ENCODE measurements at places on chromosomes 7 and 10. TPM values are rescaled to one million over a fixed set of nuclear protein-coding genes. Genes with fewer than 3 reads are reported as not detected.

DNA sequence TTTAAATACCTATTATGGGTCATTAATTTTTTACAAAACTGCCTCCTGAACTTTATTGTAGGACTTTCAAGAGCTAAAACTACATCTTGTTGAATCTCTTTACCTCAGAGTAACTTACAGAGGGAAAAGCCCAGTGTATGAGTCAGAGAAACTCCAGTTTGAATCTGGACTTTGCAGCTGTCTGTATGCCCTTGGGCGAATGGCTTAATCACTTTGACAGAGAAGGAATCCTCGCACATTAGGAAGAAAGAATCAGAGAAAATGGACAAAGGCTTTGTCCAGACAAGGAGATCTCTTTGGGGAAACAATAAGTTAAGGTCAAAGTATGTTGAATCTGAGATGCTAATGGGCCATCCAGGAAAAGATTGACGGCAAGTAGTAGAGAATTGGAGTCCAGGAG lies 484.2 kb upstream of the CELF2 start:
- no peak for DNase-seq

GRCh38 chr10:113335592-113335991 lies 217.3 kb upstream of the HABP2 start:
- no peak for DNase-seq

GRCh38 chr10:12397147-12397896 lies 48.0 kb downstream of the CAMK1D start:
- no peak for DNase-seq

IL15RA gene
- total RNA-seq, result 34.2 TPM

- DNase-seq, result no peak
Observed at GRCh38 chr7:29858191-29858951, 52.1 kb downstream of the WIPF3 start.

- DNase-seq, result no peak
Observed at GRCh38 chr10:15196021-15196834, 27.7 kb upstream of the NMT2 start.

GRCh38 chr10:132524443-132525285 lies 12.9 kb upstream of the INPP5A start:
- DNase-seq, result no peak

Measured in stomach (tissue), 19 donors.